Central memory CD8-positive, alpha-beta T cell (primary cell): ENCODE measurements at places on chromosomes 3 and 15.

- H3K36me3 ChIP-seq = no peaks in the 10 kb centered on the region
- no peak overlapping the region for H3K4me3 ChIP-seq
- no peaks in the 10 kb centered on the region for H3K4me1 ChIP-seq
- no peak overlapping the region for H3K27ac ChIP-seq
- DNase-seq = no peak
- no peaks in the 10 kb centered on the region for H3K27me3 ChIP-seq
Observed at GRCh38 chr3:3776607-3777006, 22.6 kb upstream of the LRRN1 start.

DNA sequence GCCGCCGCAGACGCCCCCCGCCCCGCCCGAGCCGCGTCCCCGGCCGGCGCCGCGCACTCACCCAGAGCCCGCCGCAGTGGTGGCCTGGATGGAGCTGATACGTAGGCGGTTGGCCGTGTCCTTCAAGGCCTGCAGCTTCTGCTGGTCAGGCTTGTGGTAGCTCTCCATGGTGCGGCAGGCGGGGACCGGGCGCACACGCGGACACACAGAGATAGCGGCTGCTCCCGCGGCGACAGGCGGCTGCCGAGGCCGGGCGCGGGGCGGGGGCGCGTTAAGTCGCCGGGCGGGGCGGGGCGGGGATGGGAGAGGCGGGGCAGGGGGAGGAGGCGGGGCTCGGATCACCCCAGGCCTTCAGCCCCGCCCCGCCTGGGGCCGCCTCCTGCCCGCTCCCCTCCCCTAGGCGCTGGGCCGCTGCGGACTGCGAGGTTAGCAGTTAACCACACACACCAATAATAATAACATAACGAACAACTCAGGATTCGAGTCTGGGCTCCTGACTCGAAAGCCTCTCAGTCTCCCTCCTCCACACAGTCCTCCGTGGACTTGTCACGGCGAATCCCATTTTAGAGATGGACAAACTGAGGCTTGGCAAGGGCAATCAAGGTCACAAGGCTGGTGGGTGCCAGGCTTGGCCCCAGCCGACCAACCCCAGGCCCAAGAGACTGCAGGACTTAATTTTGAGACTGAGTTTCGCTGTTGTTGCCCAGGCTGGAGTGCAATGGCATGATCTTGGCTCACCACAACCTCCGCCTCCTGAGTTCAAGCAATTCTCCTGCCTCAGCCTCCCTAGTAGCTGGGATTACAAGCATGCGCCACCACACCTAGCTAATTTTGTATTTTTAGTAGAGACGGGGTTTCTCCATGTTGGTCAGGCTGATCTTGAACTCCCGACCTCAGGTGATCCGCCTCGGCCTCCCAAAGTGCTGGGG lies at the start of gene TKT:
TKT (minus strand) TSS at position 248 of the 929 bp plus-strand sequence; CDS start at position 168, 80 bp downstream.
- H3K4me3 ChIP-seq = peak within 1 kb of the TSS; percentile 91
- peak within 1 kb of the TSS; percentile 74 for H3K27ac ChIP-seq
- peaks cover 36% of the 10 kb centered on the region for H3K4me1 ChIP-seq
- DNase-seq = peak; percentile 54
- H3K27me3 ChIP-seq = no peaks in the 10 kb centered on the region
- H3K36me3 ChIP-seq = peaks cover 6% of the 10 kb centered on the region

DNA sequence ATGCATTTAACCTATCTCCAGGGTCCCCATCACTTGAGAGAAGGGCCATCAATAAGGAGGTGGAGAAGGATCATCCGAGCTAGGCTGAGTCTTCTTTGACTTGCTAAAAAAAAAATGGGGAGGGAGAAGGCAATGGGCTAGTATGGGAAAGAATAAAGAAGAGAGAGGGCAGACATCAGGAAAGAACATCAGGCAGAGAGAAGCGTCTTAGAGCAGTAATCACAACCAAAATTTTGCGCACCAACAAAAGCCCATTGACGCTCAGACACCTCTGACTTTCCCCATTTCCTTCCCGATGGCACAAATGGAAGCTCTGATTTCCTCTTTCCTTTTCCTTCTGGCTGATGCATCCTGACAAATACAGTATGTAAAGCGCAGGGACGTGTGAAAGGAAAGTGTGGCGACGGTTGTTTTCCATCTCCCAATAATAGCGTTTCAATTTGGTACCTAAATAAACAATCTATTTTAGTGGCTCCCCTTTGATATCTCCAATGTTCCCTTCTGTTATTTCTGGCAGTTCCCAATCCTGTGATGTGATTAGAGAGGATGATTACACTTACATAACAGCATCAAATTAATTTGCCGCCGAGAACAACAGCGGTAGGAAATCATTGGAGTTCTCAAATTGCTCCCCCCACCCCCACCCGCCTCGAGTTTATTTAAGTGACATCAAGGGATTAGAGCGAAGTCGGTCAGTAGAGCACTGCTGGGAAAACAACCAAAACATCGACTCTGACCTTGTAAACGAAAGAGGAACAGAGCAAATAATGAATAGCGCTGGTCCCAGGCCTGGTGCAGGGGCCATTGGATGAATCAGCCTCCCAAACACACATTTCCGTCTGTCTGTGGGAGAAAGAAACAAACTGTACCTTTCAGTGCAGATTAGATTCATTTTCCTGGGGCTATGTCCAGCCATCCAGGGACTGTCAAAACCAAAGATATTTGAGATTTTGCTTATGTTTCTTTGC lies 273.3 kb upstream of the ICE2 start:
- H3K27me3 ChIP-seq = no peaks in the 10 kb centered on the region
- DNase-seq = no peak
- H3K27ac ChIP-seq = no peak overlapping the region
- H3K4me3 ChIP-seq = no peak overlapping the region
- no peaks in the 10 kb centered on the region for H3K4me1 ChIP-seq

DNA sequence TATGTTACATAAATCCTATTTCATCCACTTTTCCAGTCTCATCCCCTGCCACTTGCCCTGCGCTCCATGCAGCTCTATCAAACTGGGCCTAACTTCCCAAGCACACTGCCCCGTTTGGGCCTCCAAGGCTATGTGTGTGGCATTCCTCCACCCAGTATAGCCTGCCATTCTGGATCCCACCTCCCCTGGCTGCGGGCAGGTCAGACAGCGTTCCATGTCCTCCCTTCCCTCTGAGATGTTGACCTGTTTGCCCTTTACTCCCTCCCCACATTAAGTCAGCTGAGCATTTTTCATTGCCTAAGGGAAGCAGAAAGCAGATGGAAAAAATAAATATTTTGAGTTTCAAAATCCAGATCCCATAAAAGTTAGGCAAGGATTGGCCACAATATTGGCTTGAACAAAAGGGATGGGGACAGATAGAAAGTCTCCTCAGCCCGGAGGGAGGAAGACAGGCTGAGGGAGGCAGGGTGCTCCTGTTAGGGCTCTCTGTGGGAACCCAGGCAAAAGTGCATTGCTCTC lies 73.3 kb downstream of the CYP19A1 start:
- no peaks in the 10 kb centered on the region for H3K36me3 ChIP-seq
- no peak overlapping the region for H3K4me3 ChIP-seq
- peaks cover 5% of the 10 kb centered on the region for H3K4me1 ChIP-seq

DNA sequence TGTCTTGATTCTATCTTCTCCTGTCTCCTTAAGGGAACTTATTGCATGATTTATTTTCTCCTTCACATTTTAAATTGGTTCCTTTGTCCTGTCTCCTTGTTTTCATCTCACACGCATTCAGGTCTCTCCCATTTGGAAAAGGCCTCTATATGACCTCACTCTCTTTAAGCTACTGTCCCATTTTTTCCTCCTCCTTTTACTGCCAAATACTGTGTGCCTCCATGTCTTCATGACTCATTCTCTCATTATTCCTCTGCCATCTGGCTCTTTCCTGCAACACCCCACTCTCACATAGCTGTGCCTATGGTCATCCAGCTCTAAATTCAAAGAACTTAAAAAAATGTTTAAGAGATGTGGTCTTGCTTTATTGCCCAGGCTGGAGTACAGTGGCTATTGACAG lies 48.0 kb downstream of the TYRO3 start:
- H3K36me3 ChIP-seq = no peaks in the 10 kb centered on the region
- no peak overlapping the region for H3K4me3 ChIP-seq
- peaks cover 6% of the 10 kb centered on the region for H3K4me1 ChIP-seq
- DNase-seq = no peak

DNA sequence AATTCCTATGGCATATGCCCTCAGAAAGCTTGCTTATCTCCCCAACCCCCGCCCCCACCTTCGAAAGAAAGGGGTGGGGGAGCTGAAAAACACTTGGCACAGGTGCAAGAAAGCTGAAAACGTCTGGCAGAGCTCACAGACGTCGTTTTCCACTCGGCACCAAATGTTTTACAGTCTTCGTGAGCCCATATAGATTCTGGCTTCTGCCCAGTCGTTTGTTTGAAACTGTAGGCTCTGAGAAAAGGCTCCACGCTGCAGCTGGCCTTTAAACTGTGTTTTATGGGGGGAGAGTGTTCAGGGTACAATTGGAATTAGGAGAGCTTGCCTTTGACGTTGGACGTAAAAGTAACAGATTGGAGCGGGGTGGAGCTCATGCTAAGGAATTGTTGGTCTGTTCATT lies 130.3 kb downstream of the MDFIC2 start:
- H3K27me3 ChIP-seq = no peaks in the 10 kb centered on the region
- no peaks in the 10 kb centered on the region for H3K36me3 ChIP-seq
- no peak overlapping the region for H3K27ac ChIP-seq
- DNase-seq = no peak
- H3K4me3 ChIP-seq = no peak overlapping the region

DNA sequence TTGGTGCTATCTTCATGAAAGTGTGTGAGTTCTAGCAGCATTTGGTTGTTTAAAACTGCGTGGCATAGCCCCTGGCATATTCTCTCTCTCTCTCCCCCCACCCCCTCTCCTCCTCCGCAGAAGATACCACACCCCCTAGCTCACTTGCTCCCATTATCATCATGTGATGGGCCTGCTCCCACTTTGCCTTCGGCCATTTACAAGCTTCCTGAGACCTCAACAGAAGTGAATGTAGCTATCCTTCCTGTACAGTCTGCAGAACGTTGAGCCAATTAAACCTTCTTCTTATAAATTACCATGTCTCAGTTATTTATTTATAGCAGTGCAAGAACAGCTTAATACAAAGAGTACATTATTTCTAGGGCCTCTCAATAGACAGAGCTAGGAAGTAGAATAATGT lies 1032.5 kb upstream of the CADM2 start:
- no peak for DNase-seq
- no peak overlapping the region for H3K4me3 ChIP-seq
- no peak overlapping the region for H3K27ac ChIP-seq
- no peaks in the 10 kb centered on the region for H3K27me3 ChIP-seq
- H3K4me1 ChIP-seq = no peaks in the 10 kb centered on the region

- DNase-seq = no peak
- H3K27ac ChIP-seq = no peak overlapping the region
- H3K4me3 ChIP-seq = no peak overlapping the region
- H3K4me1 ChIP-seq = peaks cover 8% of the 10 kb centered on the region
- H3K36me3 ChIP-seq = peaks cover 2% of the 10 kb centered on the region
Observed at GRCh38 chr3:31275583-31275982, 257.1 kb upstream of the STT3B start.

DNA sequence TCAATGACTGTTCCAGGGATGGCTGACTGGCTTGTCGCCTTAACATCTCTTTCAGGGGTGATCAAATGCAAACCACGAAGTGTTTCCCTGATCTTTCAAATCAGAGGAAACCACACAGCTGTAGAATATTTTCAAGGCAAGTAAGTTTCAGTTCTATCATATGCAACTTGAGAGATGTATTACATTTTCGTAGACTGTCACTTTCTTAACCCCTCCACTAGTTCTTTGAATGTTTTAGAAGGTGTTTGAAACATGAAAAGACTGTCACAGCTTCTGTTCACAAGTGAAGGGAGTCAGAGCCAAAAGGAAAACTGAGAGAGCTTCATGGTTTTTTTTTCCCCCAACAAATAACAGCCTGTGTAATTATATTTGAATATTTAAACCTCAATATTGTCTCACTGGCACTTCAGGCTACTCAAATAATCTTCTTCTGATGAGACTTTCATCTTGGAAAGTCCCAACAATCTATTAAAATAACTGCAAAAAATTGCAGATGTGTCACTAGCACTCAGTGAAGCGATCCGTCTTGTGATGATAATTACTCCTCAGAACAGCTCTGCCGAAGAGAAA lies 25.9 kb upstream of the CAPN7 start:
- no peaks in the 10 kb centered on the region for H3K4me1 ChIP-seq
- H3K4me3 ChIP-seq = no peak overlapping the region
- H3K36me3 ChIP-seq = peaks cover 2% of the 10 kb centered on the region

- peaks cover 66% of the 10 kb centered on the region for H3K27me3 ChIP-seq
- no peaks in the 10 kb centered on the region for H3K4me1 ChIP-seq
- DNase-seq = no peak
- H3K4me3 ChIP-seq = no peak overlapping the region
Observed at GRCh38 chr3:194973366-194974000, 287.8 kb downstream of the FAM43A start.

DNA sequence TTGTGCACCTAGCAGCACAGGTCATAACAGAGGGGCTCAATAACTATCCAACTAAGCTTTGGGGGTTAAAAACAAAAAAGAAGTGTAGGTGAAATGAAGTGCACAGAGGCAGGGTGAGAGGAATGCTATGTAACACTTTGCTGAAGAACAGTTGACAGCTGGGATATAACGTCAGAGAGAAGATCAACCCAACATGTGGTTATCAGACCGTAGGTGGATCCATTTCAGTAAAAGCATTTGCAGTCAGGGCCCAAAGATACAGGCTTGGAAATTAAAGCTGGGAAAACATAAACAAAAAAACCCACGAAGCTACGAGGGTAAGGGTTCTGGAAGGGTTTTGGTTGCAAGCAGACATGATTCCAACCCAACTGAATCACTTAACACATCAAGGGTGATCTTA lies 377.5 kb upstream of the NR2F2 start:
- H3K4me1 ChIP-seq = no peaks in the 10 kb centered on the region
- H3K27me3 ChIP-seq = no peaks in the 10 kb centered on the region
- H3K36me3 ChIP-seq = no peaks in the 10 kb centered on the region
- no peak overlapping the region for H3K27ac ChIP-seq

DNA sequence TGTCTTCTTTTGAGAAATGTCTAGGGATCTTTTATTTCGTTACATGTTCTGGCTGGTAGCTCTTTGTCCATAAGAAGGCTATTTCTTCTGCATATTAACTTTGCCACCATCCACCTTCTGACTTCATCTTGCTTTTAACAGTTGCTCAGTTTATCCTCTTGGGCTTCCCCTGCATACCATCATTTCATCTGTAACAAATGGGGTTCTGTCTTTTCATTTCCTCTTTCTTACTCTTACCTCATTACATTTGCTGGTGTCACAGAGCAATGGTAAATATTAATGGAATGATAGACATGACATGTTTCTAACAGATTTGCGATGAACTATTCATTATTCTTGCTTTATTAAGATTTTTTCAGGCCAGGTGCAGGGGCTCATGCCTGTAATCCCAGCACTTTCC lies 62.4 kb downstream of the GASK1A start:
- no peak overlapping the region for H3K4me3 ChIP-seq
- no peak overlapping the region for H3K27ac ChIP-seq
- peaks cover 28% of the 10 kb centered on the region for H3K4me1 ChIP-seq
- H3K27me3 ChIP-seq = no peaks in the 10 kb centered on the region
- DNase-seq = no peak
